ENCODE measurements at places on chromosomes 6 and 20. TPM values are rescaled to one million over a fixed set of nuclear protein-coding genes. Genes with fewer than 3 reads are reported as not detected.

Gene POU3F2
- total RNA-seq, result not detected

Gene RIPPLY2
- 1.3 TPM for total RNA-seq

Gene BMP7
- 2.8 TPM for total RNA-seq

Gene OR2H1
- not detected for total RNA-seq

Gene NKX2-2
- 0.22 TPM for total RNA-seq

Gene BPIFB2
- not detected for total RNA-seq

Gene HLA-DOA
- total RNA-seq, result 4.0 TPM

Gene NDRG3
- total RNA-seq, result 23.5 TPM

Gene PNLDC1
- total RNA-seq, result not detected

Gene RAET1E
- 0.58 TPM for total RNA-seq

Gene SLC24A3
- 4.3 TPM for total RNA-seq

Gene CTSA
- total RNA-seq, result 542 TPM

Gene KCNK16
- not detected for total RNA-seq

Gene MYL9
- total RNA-seq, result 259 TPM

Gene MRPL18
- total RNA-seq, result 62.0 TPM

Gene WFDC5
- not detected for total RNA-seq

Gene TRIM40
- 37.3 TPM for total RNA-seq

Gene KCNB1
- 2.3 TPM for total RNA-seq

Gene PTCRA
- total RNA-seq, result not detected

Gene SOX18
- total RNA-seq, result 20.0 TPM

Gene SPATS1
- total RNA-seq, result not detected

Gene TRIM10
- total RNA-seq, result 7.8 TPM

Gene KCNK15
- total RNA-seq, result 0.44 TPM

Gene SAYSD1
- 12.8 TPM for total RNA-seq

Gene COL11A2
- total RNA-seq, result 0.27 TPM

Gene DACT2
- 1.2 TPM for total RNA-seq

Gene CLVS2
- 0.03 TPM for total RNA-seq

Gene TCP11
- not detected for total RNA-seq

Gene SLCO4A1
- total RNA-seq, result 15.0 TPM
